Activated T-helper 1 cell treated with anti-CD3 and anti-CD28 coated beads, Interleukin-12 subunit alpha, Interleukin-12 subunit beta, Interleukin-2, Interleukin-4 antibody, amounts not matched to agents 30 ng/mL and 10 ng/mL and 1 ng/mL, durations not matched to agents 14 hours and 24 hours and 36 hours (primary cell): ENCODE measurements at places on chromosomes 5 and 9. TPM values are rescaled to one million over a fixed set of nuclear protein-coding genes. Genes with fewer than 3 reads are reported as not detected.

Gene IGFBPL1
- not detected in 2 replicates for total RNA-seq

Gene FOXD4
- total RNA-seq, result 0.13 and 0.22 TPM in 2 replicates

Gene TMEM252
- not detected in 2 replicates for total RNA-seq

Gene MUSK
- not detected in 2 replicates for total RNA-seq

Gene FBP2
- not detected in 2 replicates for total RNA-seq

Gene DAB2
- total RNA-seq, result not detected in 2 replicates

Gene GFI1B
- total RNA-seq, result not detected in 2 replicates

Gene SUSD3
- 31.7 and 33.2 TPM in 2 replicates for total RNA-seq

Gene C9orf153
- total RNA-seq, result 0.34 TPM in 1 of 2 replicates, not detected in the other

Gene SV2C
- total RNA-seq, result 0.05 TPM in 1 of 2 replicates, not detected in the other

Gene NRARP
- 15.2 and 15.4 TPM in 2 replicates for total RNA-seq

Gene PDCD1LG2
- 1.1 and 1.4 TPM in 2 replicates for total RNA-seq

Gene TTC33
- total RNA-seq, result 23.4 and 24.6 TPM in 2 replicates

Gene MARVELD2
- 0.23 and 0.32 TPM in 2 replicates for total RNA-seq

Gene NTRK2
- 2.9 TPM in 2 replicates for total RNA-seq

Gene SH2D3C
- 30.0 and 30.4 TPM in 2 replicates for total RNA-seq

Gene ADAMTS19
- total RNA-seq, result not detected in 2 replicates

Gene BARHL1
- not detected in 2 replicates for total RNA-seq

Gene CORO2A
- 1.3 TPM in 2 replicates for total RNA-seq

Gene HTR1A
- not detected in 2 replicates for total RNA-seq

Gene WDR38
- not detected in 2 replicates for total RNA-seq

Gene CCDC152
- 4.3 and 4.9 TPM in 2 replicates for total RNA-seq

Gene TPPP
- total RNA-seq, result not detected in 2 replicates

Gene PHF24
- total RNA-seq, result 0.08 and 0.12 TPM in 2 replicates

Gene FSTL4
- total RNA-seq, result 0.49 TPM in 1 of 2 replicates, not detected in the other

Gene ECSCR
- total RNA-seq, result 1.3 and 1.4 TPM in 2 replicates
